ENCODE measurements at places on chromosomes 6 and 20.

DNA sequence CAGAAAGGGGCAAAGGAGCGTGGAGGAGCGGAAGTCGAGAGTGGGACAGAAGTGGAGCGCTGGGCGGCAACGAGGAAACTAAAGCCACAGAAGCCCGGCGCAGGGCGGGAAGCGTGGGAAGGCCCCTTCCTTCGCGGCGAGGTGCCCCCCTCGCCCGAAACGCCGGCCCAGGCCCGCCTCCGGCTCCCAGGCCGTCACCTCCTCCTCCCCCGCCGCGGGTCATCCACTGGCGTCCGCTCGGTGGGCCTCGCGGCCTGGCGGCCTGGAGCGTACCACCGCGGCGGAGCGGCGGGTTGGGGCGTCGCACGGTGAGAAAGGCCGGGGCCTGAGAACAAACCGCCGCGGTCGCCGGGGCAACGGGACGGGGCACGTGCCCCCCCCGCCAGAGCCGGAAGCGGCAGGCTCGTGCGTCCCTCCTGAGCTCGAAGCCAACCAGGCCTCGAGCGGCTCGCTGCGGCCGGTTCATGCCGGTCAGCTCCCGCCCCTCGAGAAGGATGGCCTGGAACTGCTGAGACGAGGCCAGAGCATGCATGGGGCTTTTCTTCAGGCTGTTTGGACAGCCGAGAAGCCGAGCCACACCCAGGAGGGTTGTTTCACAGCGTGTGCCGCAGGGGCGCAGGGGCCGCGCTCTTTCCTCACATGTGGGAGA is at the start of gene TCP11:
Gene TCP11, minus strand, starts transcription at position 333 of the 649 bp plus-strand sequence. CDS start 469 bp downstream, outside the sequence.
- DNase-seq: peak; percentile 13

DNA sequence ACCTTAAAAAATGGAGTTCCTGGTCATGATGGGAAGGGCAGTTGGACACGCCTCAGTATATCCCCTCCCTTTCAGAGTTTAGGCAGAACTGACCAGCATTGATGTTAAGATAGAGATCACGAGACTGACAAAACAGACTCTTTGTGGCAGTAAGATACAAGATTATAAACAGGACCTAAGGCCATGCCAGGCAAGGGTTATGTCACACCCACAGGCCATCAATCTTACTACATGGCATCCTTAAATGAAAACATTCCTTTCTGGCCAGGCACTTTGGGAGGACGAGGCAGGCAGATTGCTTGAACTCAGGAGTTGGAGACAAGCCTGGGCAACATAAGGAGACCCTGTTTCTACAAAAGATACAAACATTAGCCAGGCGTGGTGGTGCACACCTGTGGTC is 129.3 kb upstream of the MLN start:
- no peak for DNase-seq

DNA sequence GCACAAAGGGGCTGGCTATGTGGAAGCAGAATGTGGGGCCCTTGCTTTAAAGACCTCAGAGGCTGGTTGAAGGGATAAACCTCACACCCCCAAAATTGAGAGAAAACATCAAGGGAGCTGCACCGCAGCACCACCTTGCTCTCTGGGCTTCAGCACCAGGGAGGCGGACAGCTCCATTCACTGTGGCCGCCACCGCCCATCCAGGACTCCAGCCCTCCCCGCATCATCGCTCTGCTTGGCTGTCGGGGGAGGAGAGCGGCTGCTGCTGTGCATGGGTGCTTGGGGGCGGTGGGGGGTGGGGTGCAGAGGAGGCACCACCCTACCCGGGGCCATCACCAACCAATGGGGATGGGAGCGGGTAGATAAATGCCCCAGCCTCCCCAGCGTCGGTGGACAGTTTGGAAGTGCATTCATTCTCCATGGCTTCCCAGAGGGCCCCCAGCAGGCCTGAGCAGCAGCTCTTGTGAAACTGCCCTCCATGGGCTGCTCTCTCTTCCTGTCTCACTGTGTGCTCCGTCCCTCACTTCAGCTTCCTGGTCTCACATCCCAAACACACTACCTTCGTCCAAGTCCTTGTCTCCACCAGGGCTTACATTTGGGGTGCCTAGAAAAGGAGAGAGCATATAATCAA is 75.7 kb upstream of the BHLHE23 start:
- no peak for DNase-seq

DNA sequence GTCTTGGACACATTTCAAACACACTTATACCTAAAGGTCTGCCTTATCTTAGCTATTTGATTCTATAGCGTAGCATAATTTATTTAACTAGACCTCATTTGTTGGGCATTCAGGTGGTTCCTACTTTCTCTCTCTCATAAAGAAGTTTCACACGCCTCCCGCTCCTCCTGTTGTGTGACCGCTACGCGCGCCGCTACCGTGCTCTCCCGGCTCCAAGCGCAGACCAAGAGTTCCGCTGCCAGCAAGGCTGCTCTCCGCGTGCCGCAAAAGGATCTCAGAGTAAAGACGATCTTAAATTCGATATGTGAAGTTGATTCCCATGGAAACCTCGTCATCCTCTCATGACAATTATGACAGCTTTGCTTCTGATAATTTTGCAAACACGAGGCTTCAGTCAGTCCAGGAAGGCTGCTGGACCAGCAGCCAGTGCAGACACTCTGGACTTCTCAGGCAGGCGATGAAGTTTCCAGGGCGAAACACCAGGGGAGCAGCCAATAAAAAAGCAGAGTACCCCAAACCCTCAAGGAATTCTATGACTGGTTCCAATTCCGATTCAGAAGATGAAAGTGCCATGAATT is 20.4 kb downstream of the PRSS16 start:
- no peak for DNase-seq

- DNase-seq: no peak
These were observed 27.9 kb downstream of the TAF11 start for GRCh38 chr6:34859951-34860350.

DNA sequence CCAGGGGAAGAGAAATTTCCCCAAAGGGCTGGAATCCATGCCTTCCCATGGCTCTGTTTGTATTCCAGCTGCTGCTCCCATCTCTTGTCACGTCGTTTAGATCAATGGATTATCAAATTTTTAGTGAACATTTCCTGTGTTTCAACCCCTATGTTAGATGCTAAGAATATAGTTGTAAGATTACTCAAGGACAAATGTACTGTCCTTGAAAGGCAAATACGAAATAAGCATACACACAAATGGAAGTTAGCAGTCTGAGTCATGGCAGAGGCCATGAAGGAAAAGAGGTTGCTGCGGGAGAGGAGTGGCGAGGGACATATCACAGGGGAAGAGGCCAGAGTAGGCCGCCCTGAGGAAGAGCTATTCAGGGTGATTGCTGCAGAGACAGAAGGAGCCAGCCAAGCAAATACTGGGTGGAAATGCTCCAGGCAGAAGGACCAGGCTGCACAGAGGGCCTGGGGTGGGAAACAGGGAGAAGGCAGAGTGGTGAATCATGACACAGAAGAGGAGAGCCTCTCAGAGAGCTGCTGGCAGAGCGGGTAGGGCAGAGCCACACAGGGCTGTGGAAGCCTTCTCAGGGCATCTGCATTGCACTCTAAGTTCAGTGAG is 219.2 kb upstream of the LRFN2 start:
- no peak for DNase-seq

DNA sequence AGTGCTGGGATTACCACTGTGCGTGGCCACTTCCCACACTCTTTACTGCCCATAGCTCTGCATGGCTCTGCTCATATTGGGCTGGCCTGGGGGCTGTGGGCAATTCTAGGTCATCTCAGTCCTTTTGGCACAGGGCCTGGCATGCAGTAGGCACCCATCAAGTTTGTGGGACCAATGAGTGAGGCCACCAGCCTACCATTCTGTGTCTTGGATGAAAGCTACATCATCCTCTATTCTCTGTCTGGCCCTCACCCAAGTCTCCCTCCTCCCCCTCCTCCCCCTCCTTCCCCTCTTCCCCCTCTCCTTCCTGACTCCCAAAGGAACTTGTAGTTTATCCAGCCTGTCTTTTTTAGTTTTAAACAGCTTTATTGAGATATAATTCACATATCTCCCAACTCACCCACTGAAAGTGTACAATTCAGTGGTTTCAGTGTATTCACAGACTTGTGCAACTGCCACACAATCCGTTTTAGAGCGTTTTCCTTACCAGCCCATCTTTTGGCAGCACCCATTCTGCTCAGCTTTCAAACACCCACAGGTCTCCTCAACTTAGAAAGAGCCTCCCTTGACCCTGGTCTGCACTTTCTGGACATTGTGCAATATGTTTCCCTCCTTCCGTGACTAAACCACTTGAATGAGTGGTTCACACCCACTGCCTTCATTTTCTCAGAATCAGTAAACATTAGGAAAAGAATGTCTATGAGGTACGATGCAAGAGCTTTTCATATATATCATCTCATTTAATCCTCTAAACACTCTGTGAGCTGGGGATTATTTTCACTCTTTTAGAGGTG is 21.5 kb upstream of the MRPS18A start:
- peak; percentile 38 for DNase-seq

DNA sequence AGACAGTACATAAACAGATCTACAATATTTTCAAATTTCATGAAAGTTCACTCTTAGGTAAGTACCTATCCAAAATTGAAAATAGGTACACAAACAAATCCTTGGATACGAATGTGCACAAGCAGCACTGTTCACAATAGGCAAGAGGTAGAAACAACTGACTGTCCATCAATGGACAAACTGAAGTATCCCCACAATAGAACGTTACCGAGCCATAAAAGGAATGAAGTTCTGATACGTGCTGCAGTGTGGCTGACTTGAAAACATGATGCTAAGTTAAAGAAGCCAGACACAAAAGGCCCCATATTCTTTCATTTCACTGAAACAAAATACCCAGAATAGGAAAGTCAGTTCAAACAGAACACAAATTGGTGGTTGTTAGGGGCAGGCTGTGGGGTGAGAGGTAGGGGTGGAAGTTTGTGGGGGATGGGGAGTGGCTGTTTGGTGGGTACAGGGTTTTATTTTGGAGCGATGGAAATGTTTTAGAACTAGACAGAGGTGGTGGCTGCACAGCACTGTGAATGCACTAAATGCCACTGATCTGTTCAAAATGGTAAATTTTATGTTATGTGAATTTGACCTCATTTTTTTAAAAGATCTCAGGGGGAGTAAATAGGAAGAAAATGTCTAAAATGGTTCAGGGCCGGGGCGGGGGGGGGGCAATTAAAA is 89.5 kb downstream of the ZMYND8 start:
- no peak for DNase-seq

- DNase-seq: peak; percentile 38
These were observed 1.2 kb downstream of the TREML2 start for GRCh38 chr6:41199552-41200246.

DNA sequence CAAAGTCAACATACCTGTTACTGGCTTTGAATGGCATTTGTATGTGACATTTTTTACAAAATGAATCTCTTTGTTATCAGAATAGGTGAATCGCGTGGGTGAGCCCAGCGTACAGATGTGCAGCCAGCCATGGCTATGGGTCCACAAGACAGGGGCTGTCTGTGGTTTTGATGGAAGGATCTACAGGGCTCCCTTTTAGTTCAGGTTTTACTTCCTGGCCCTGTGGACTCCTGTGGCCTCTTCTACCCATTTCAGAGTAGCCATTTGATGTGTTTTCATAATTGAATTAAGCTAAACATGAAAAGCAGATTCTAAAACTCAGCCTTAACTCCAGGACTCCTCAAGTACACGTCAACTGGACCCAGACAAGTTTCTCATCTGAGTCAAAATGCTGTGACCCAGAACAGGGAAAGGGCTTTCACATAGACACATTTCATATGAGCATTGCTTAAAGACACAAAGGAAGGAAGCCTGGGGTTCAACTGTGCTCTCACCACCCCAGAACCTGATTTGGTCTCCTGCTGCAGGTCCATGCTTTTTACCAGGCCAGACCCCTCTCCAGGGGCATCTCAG is 105.3 kb upstream of the NAA20 start:
- DNase-seq: no peak

GRCh38 chr6:21039926-21040325 is 505.7 kb downstream of the CDKAL1 start:
- DNase-seq: no peak

DNA sequence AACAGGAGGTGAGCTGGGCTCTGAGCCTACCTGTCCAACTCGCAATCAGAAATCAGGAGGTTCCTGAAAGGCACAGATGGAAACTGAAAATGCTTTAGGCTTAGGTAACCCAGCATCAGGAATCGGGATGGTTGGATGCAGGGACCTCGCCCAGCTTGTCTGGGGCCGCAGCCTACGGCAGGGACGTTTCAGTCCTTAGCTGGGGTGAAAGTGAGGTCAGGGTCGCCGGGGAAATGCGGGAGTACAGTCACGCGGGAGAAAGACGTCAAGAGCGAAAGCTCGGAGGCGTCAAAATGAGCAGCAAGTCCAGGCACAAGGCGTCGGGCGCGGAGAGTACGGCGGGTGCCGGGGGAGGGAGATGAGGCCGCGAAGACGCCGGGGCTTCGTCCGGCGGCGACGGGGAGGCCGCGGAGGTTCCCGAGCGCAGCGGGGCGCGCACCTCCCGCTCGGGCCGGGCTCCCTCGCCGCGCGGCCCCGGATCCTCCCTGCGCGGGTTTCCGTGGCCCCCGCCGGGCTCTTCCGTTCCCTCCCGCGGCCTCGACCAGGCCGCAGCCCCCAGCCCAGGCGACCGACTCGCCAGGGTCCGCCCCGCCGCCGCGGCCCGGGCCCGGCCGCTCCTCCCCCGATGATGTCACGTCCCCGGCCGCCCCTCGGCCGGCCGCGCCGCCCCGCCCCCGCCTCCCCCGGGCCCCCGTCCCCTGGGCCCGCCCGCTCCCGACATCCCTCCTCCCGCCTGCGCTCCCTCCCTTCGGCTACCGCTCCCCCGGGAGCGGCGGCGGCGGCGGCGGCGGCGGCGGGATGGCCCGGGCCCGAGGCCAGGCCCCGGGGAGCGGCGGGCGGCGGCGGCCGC is at the start of gene EBF4:
Gene EBF4, plus strand, starts transcription at position 745 of the 850 bp plus-strand sequence. CDS start 866 bp downstream, outside the sequence.
- peak; percentile 23 for DNase-seq
